ENCODE measurements at places on chromosomes 5 and 9.

GRCh38 chr5:157459715-157460599 is at the start of gene NIPAL4:
Gene NIPAL4 (plus strand): TSS chr5:157460213. CDS start chr5:157460321, 108 bp downstream.
- no peak for DNase-seq

DNA sequence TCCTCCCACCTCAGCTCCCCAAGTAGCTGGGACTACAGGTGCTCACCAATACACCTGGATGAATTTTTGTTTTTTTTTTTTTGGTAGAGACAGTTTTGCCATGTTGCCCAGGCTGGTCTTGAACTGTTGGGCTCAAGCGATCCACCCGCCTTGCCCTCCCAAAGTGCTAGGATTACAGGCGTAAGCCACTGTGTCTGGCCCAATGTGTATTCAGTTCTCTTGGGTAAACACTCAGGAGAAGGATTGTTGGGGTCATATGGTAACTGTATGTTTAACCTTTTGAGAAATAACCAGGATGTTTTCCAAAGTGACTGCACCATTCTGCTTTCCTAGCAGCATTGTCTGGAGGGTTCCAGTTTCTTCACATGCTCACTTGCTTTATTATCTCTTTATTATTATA is 67.4 kb downstream of the TNPO1 start:
- DNase-seq: no peak

DNA sequence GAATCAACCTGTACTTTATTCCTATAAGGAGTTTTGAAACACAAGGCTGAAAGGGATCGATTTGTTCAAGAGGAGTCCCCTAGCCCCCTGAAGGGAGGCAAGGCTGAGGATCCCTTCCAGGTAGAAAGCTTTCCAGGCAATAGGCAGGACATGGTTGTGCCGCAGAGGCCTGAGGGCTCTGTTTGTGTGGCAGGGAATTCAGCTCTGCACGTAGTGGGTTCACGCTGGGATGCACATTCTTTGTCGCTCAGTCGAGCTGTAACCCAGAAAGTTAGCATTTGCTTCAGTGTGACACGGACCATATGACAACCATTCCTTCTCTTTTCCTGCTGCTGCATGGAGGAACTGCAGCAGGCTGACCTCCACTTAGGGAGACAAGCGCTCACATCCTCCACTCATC is 65.6 kb upstream of the TRIO start:
- no peak for DNase-seq

DNA sequence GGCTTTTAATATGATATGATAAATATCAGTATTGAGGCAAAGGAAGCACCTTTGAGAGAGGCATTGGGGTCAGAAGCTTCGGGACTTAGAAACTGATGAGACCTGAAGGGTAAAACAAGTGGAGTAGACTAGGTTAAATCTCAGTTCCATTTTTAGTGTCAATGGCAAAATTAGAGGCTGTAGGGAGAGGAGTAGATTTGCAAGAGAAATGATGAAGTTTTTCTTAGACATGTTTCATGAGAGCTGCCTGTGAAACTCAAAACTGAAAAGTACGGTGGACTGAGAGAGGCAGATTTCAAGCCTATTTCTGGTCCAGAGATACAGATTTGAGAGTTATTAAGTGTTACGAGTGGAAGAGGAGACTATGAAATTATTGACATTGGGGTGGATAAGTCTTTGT is 278.5 kb downstream of the TAF11L14 start:
- no peak for DNase-seq

- DNase-seq: no peak
These were observed 110.5 kb downstream of the ADAMTS12 start for GRCh38 chr5:33781286-33781685.

Data from stimulated activated CD8-positive, alpha-beta memory T cell treated with anti-CD3 and anti-CD28 coated beads, Interleukin-4, amount 100 ng/mL, for 1 hour (primary cell).